ENCODE measurements at places on chromosomes 16 and 17.

DNA sequence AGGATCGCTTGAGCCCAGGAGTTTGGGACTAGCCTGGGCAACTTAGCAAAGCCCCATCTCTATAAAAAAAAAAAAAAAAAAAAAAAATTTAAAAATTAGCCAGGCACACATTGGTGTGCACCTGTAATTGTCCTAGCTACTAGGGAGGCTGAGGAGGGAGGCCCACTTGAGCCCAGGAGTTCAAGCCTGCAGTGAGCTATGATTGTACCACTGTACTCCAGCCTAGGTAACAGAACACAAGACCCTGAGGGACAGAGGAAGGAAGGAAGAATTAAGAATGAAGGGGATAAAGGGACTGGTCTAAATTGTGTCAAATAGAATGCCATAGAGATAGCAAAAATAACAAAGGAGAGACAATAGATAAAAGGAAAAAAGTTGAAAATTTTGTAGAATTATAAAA, 102.8 kb downstream of the TRIM37 start:
- DNase-seq, result no peak

- DNase-seq, result no peak
These were observed 27.2 kb upstream of the RPH3AL start for GRCh38 chr17:379531-380465.

GRCh38 chr16:72234387-72234786, 62.4 kb upstream of the PMFBP1 start:
- DNase-seq, result no peak

GRCh38 chr16:20868890-20869289, 31.3 kb downstream of the DCUN1D3 start:
- no peak for DNase-seq

DNA sequence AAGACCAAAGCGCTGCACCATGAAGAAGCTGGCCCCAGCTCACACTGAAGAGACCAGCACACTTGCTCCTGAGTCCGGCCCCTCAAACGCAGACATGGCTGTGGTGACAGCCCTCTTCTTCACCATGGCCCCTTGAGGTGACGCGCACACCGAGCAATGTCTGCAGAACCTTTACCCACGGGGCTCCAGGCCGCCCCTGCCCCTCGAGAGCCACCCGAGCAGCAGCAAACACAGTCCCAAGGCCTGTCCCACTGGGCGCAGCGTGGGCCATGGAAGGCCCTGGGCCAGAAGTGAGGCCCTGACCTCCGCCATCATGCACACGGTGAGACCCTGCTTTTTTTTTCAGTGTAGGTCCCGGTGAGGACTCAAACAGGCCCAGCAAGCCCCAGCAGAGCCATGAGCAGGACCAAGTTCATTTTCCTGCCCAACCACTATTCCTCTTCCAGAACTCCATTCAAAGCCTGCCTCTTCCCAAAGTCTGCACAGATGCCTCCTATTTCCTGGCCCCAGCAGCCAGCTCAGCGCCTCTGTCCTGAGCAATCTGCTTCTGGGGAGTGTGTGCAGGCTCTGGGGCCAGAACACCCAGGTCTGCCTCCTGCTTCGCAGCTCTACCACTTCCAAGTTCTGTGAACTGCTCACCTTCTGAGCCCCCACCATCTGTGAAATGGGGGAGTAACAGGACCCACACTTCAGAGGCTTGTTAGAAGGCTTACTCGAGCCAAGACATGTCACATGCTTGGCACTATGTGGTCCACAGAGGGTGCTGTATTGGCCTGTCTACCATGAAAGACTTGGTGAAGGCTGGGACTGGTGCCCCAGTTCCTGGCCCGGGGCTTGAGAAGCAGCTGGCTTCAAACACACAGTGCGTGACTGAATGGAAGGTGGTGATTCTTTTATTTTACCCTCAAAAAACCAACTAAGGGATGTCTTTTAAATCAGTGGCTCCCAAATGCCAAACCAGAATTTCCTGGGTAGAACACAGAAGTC, 35.7 kb upstream of the GSG1L start:
- DNase-seq, result no peak

DNA sequence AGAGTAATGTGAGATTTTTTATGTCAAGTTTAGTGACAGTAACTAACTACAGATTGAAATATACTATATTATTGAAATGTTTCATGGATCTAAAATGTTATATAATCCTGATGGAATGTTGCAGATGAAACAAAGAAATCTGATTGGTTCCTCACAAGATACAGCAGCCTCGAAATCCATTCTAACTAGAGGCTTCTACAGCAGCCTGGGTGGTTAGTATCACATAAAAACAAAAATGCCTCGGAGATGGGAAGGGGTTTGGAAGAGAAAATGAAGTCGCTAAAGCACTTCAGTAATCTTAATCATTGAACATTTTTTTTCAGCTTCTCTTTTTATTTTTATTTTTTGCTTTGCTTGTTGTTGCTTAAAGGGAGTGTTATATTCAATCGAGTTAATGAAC, 75.2 kb downstream of the TANC2 start:
- no peak for DNase-seq

DNA sequence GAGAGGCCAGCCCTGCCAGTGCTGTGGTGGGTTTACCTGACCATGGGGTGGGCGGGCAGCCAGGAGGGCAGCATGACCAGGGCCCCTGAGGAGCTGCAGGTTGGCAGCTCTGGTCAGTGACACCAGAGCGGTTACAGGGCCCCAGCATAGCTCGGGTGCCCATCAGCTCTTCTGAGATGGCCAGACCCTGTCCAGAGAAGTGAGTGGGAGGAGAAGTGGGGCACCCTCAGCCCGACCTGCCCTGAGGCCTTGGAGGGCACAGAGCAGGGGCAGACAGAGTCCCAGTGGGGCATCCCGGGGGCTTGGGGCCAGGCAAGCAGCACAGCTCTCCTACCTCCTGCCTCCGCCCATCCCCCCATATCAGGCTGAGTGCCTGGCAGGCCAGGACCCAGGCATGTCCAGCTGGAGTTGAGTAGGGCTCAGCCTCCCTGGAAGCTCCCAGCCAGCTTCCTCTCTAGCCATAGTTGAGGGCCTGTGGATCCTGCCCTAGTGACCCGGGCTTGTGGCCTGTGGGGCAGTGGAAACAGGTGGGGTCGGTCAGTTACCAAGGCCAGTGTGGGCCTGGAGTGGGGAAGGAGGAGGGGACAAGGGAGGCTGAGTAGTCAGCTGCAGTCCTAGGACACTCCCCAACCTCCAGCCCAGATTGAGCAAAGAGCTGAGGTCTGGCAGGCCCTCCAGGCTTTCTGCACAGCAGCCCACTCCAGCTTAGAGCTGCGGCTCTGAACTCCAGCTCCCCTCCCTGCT, 83.5 kb downstream of the AMFR start:
- DNase-seq, result no peak

GRCh38 chr17:32161029-32161428, 18.7 kb downstream of the RHOT1 start:
- no peak for DNase-seq

- no peak for DNase-seq
These were observed 1.8 kb upstream of the METTL9 start for GRCh38 chr16:21597561-21598030.

GRCh38 chr16:11561454-11561805, 25.3 kb downstream of the LITAF start:
- DNase-seq, result no peak

GRCh38 chr17:56809106-56809819, 24.5 kb downstream of the C17orf67 start:
- no peak for DNase-seq

DNA sequence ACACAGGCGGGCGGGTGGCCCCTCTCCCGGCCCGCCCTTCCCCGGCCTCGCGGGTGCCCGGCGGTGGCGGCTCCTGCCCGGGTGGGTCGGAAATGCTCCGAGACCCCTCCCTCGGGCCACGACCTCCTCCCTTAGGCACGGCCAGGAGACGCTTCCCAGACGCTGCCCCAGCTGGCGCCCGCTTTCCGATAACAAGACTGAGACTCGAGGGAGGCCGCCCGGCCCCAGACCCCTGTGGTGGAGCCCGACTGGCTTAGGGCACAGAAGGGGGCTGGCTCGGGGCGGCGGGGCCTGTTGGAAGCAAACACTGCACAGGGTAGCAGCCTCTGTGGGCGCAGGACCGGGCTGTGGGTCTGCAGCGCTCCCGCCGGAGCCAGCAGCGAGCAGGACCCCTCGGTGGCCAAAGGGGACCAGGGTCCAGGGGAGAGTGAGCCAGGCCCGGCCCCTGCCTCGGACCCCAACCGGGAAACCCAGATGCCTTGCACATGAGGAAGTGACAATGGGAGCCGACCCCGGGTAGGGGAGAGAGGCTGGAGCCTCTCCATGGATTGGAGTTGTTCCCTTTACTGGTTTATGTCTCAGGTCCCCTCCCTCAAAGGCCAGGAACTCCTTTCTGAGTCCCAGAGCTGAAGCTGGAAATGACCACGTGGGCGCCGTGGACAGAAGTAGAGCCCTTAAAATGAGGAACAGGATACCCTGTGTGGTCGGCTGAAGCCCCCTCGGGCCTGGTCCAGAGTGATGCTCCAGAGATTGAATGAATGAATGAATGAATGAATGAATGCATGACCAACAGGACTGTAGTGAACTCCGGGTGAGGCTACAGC, 19.8 kb upstream of the ADCY7 start:
- no peak for DNase-seq
